ENCODE measurements at places on chromosomes 11 and 22.

- no peak for DNase-seq
Measured at GRCh38 chr11:79189601-79190000, 251.2 kb downstream of the TENM4 start.

DNA sequence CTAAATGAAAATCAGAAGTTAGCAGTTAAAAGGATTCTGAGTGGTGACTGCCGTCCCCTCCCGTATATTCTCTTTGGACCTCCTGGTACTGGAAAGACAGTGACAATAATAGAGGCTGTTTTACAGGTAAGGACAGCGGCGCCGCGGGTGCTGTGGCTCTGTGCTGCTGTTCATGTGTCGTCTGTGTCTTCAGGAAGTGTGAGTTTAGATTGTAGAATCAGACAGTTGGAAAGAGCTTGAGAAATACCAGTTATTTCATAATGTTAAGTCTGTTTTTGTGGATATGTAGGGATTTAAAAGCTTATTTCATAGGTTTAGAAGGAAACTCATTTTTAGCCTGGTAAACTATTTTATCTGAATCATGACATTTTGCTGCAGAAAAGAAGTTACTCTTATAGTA, 27.4 kb upstream of the PANX2 start:
- DNase-seq = no peak

- peak; percentile 96 for DNase-seq
Measured at GRCh38 chr11:123654566-123655081, at the start of gene SCN3B. SCN3B (minus strand) TSS chr11:123654624; CDS start chr11:123653801, 823 bp downstream.

DNA sequence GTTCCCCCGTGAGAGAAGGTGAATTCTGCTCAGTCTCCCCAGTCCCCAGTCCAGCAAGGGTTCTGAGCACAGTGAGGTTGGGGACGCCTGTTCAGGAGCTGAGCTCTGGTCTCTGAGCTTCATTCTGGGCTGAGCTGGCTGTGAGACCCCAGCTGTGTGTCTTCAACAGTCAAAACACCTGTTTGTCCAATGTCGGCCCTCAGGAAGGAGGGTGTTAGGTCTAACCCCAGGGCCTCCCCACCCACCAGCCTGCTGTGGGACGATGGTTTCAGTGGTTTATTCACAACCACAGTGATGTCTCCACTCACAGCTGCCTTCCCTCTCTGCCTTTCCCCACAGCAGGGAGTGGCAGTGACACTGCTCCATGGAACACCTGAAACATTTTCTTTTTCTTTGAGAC, 1282.9 kb downstream of the TBC1D22A start:
- peak; percentile 11 for DNase-seq

DNA sequence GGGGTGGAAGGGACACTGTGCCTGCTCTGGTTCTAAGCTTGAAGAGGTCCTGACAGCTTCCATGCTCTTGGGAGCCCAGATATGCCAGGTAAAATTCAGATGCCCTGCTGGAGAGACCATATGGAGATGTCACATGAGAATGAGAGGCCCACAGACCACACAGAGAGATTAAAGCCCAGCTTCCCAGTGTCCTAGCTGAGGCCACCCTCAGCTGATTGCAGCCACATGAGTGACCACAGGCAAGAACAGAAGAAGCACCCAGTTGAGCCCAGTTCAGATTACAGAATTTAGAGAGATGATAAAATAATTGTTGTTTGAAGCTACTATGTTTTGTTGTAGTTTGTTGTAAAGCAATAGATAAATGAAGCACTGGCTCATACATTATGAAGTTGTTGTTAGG, 14.4 kb upstream of the PVALB start:
- no peak for DNase-seq

- no peak for DNase-seq
Measured at GRCh38 chr22:27791159-27791858, 10.2 kb downstream of the MN1 start.

DNA sequence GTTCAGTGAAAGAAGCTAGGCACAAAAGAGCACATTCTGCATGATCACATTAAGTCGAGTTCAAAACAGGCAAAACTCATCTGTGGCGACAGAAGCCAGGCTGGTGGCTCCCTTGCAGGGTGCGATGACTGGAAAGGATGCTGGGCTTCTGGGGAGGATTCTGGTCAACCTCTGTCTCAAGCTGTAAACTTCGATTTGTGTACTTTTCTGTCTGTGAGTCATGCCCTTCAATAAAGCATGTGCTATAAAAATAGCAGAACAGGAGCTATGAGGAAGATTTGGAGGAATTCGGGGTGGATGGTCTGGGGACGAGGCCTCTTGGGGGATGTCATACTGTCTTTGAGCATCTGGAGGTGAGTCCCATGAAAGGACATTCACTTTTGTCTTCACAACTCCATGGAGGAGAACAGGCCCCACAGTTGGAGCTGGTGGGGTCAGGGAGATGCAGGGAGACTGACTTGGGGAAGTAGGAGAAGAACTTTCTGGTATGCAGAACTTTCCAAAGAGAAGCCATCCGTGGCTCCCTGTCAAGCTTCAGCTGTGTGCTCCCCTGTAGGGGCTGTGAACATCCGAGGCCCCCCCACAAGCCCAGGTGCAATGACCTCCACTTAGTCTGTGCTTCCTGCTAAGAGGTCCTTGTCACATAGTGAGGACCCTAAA, 77.8 kb upstream of the LINC01488 start:
- DNase-seq = no peak

- peak; percentile 45 for DNase-seq
Measured at GRCh38 chr22:29393019-29393608, 4.7 kb upstream of the AP1B1 start.

DNA sequence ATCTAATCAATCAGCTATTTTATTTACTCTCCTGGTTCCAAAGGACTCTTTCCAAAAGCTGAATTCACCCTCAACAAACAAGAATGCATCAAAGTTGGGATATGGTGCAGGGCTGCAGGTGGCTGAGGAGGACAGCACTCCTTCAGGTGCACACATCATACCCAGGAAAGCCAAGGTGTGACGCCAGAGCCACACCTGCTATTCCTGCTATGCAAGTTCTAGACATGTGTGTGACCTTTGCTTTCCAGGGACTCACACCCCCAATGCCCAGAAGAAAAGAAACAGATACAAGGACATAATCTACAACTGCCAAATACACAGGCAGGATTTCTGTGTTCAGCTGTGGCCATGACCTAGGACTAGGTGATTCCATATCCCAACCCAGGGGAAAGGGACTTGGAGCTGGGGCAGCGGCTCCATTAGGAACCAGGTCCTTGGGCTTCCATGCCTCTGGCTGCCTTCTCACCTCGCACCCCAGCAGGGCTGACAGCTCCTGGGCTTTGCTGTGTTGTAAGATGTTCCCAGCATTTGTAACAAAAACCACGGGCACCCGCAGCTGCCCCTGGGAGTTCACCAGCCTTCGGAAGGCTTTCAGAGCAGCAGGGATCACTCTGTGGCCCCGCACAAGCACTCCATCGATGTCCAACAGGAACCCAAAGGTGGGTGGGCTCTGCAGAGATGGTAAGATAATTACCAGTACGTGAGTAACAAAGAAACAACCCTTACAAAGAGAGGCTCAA, 9.8 kb downstream of the HDHD5 start:
- DNase-seq = no peak

DNA sequence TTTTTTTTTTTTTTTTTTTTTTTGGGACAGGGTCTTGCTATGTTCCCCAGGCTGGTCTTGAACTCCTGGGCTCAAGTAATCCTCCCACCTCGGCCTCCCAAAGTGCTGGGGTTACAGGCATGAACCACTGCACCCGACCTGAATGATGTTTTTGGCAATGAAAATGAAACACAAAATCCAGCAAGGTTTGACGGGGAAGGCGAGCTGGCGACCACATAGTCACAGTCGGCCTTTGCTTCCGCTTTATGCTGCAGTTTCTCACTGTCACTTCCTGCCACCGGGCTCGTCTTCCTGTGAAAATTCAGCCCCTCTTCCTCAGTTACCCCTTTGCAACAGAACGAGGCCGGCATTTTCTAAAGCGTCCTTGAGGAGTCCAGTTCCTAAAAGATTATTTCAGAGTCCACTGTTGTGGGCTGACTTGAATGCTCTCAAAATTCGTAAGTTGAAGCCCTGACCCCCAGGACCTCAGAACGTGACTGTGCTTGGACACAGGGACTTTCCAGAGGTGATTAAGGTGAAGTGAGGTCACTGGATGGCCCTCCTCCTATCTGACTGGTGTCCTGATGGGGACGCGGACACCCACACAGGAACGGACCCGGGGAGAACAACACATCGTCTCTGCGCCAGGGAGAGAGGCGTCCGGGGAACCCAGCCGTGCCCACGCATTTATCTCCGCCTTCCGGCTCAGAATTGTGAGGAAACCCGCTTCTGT, 2.9 kb upstream of the BID start:
- no peak for DNase-seq

DNA sequence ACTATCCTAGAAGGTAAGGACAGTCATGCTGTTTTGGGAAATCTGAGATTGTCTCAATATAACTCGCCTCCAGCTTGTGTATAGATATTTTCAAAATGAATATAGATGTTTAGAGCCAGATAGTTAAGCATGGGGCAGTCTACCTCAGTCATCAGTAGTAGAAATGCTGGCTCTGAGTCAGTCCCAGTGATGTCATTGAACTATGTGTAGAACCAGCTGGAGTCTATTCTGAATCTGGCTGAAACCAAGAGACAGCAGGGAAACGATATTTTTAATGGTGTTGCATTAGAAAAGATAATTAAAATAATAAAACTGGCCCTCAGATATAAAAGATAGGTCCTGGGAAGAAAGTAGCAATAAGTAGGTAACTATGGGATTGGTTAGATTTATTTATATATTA, 25.9 kb downstream of the PIWIL4 start:
- no peak for DNase-seq

- DNase-seq = no peak
Measured at GRCh38 chr22:45077826-45078334, 68.1 kb upstream of the PHF21B start.

- no peak for DNase-seq
Measured at GRCh38 chr11:59647245-59647980, 21.4 kb downstream of the PATL1 start.

- no peak for DNase-seq
Measured at GRCh38 chr11:36292311-36292722, 3.1 kb upstream of the COMMD9 start.

DNA sequence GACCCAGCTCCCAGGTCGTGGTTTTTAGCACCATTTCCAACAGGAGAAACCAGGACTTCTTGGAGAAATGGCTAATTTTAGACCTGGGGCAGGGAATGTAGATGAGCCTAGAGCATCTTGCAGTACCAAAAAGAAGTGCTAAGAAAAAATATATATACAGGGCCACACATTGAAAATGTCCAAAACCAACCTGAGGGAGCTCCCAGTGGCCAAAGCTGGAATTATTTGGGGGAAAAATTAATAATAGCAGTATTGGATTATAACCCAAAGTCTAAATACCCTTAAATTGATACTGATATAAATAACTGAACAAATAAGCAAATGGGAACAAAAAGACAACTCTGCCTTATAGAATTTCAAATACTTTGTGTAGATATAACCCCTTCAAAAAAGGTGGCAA, 108.0 kb downstream of the PARVA start:
- DNase-seq = no peak

- DNase-seq = no peak
Measured at GRCh38 chr11:132704781-132705375, 827.4 kb downstream of the OPCML start.

DNA sequence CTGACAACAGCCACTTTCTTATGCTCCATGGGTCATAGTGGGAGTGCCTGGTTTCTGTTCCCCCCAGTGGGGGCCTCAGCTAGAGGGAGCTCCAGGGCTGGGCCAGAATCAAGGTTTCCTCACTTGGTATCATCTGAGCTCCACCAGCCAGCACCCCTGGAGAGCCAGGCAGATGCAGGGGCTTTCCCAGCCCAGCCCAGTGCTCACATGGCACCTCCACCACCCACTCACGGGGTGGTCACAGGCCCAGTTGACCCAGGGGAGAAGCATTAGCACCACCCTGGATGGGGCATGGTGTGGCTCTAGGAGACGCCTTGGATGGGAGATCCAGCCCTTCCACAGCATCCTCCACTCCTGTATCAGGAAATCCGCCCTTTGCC, 24.1 kb upstream of the WNT7B start:
- DNase-seq = no peak

DNA sequence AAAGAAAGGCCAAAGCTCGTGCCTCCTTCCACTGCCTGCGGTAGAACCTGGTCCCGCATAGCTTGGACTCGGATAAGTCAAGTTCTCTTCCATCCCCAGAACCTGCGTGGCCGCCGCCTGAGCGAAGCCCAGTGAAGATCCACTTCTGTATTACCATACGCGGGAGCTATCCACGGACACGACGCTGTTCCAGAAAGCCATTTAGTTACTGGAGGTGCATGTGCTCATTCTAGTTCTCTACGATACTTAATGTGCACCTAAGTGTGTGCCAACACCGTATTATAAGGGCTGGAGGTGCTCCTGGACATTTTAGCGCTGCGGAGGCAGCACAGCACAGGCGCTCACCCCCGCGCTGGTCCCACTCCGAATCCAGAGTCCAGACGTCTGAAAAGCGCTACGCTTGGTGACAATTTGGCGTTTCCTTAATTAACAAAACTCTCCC, 1.4 kb downstream of the WT1 start:
- DNase-seq = no peak

- peak; percentile 93 for DNase-seq
Measured at GRCh38 chr11:124920870-124921609, 2.0 kb downstream of the HEPN1 start.

DNA sequence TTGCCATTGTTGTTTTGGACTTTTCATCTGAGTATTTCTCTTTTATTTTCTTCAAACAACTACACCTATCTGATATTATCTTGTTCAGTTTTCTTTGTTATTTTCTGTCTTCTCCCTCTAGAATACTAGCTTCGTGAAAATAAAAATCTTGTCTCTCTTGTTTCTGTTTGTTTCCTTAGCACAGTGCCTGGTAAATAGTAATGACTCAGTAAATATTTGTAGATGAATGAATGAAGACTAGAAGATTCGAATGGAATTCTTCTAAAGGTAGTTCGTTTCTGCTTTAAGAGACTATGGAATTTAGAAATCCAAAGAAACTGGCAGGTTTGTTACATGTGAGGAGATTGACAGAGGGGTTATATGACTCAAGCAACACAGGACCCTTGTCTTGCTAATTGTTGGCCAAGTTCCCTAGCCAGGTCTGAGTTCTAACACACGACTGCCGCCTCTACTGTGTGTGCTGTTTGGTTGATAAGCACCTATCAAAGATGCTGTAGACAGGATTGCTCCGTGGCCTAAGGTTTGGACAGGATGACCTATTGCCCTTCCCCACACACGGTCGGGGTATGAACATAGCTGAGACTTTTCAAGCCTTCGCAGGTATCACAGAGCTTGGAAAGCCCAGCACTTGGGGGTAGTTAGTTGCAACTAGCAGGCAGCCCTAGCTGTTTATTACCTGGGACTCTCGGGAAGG, 831 bp upstream of the TMEM135 start:
- DNase-seq = no peak

- DNase-seq = no peak
Measured at GRCh38 chr11:35277827-35278226, 138.9 kb downstream of the CD44 start.

DNA sequence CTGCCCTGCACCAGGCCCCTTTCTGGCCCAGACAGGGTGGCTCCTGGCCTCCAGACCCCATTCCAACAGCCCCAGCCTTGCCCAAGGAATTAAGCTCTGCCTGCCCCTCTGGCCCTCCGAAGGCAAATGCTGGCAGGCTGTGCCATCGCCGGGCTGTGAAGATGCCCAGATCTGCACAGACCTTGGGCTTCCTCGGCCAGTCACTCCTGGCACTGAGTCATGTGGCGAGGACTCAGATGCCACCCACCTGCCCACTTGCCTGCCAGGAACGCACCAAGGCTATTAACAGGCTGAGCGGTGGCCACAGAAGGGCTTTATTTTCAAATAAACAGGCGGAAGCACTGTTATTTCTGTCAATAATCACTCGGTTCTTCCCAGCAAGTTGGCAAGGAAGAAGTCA, 50.3 kb upstream of the TTLL12 start:
- no peak for DNase-seq

Measured in islet precursor cell (in vitro differentiated cells).